ENCODE measurements at places on chromosomes 13 and 19.
A peak's percentile ranks its signal among the peaks of the same experiment; 100 is the strongest.

DNA sequence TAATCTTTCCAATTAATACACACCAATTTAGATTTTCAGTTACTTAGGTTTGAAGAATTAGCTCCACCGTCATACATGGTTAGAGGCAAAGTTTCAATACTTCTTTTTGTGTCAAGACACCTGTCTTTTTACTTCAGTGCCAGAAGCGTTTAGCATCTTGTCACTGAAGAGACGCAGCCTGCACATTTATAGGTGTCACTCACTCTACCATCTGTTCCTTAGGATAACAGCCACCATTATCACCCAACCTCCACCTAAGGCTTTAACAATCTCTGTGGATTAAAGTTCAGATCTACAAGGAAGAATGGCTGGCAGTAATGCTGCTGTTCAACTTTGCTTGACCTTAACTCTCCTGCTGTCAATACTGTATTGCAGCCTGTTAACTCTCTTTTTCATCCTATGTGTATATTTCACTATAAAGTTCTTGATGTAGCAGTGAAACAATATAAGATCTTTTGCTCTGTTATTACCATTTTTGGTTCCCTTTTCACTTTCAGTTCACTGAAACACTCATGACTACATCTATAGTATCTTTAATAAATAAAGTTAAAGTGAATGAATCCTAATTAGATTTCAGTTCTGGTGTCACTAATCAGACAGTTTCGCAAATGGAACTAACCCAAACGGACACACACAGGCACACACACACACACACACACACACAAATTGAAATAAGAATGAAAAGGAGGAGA, 435.6 kb downstream of the PCDH9 start:
- DNase-seq: peak; percentile 82

DNA sequence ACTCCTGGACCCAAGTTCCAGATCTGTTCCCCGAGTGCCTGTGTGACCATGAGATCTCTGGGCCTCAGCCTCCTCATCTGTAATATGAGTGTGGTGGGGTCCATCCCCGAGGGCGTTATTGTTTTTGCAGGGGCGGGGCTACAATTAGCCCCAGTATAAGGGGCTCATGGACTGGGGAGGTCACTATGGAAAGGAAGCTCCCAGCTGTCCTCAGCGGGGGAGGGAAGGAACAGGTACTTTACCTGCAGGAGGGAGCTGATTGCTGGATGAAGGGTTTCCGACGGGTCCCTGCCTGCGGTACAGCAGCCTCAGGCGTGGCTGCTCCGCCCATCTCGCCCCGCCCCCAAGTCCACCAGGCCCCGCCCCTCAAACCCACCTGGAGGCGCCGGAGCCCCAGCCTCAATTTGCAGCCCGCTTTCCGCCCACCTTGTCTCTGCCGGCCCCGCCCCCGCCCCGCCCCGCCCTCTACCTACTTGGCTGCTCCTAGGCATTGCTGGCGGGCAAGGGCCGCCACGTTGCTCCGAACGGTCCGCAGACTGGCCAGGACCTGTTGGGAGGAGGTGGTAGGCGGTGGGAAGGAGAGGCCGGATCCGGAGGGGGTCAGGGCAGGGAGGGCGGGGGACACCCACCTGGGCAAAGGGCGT, 5.5 kb downstream of the PDE4C start:
- DNase-seq: no peak

DNA sequence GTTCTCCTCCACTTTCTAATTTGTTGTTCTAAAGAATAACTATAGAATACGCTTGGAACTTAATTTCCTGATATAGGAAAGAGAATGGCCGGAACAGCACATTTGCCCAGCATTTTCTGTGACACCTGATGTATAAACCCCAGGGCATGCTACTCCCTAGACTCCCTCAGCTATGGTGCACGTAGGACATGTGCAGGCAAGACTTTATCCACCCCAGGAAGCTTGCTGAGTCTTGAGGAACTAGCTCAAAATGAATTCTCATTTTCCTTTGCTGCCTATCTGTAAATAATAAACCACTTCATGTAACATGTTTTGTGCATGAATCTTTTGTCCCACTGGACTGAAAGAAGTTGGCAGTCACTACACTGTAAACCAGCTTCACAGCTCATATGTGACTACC, 535.8 kb upstream of the SLITRK1 start:
- DNase-seq: no peak

DNA sequence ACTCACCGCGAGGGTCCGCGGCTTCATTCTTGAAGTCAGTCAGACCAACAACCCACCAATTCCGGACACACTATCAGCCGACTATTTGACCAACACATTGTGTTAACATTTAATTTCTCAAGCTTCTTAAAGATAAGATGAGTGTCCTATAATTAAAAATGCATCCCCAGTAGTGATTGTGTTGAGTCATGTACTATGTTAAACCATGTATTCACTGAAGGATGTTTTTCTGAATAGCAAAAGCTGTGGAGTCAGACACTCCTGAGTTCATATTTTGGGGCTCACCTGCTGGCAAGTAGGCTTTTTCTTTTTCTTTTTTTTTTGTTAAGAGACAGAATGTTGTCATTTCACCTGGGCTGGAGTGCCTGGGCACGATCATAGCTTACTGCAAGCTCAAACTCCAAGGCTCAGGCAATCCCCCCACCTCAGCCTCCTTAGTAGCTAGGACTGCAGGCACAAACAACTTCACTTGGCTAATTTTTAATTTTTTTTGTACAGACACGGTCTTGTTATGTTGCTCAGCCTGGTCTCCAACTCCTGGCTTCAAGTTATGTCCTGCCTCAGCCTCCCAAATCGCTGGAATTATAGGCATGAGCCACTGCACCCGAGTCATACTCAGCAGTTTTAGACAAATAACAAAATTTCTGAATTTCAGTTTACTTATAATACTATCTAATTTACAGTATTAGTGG, 606.9 kb downstream of the PCDH9 start:
- DNase-seq: no peak

- no peak for DNase-seq
These were observed 410.7 kb downstream of the MZT1 start for GRCh38 chr13:72316716-72317115.

- DNase-seq: no peak
These were observed 23.8 kb upstream of the VSTM2B start for GRCh38 chr19:29501816-29502580.

DNA sequence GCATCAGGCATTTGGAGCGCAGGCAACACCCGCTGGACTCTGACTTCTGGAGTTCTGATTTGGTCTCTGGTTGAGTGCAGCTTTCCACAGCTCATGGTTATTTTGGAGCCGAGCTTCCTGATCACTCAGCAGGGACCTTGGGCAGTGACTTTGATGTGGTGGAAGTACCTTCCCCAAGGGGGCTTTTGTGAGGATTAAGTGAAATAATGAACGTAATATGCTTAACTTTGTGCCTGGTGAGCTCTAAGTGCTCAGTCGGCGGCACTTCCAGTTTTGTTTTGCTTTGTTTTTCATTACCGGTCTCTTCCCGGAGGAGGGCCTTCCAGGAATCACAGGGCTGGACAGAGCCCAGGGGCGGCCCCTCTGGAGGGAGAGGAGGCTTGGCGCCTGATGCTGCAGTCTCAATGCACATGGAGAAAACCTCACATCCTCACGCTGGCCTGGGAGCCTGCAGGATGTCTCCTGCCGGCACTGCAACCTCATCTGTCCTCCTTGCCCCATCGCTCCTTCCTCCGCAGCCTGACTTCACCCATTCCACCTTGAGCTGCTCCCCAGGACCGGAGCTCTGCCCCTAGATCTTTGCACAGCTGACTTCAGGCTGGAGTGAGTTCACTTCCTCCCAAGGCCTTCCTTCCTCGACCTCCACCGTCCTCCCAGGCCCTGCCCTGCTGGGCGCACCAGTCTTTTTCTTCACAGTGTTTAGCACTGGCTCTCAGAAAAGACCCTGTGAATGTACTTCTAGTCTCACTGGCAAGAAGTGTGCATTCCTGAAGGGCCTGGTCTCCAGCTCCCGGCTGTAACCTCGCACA, 1.5 kb downstream of the PLEKHF1 start:
- DNase-seq: no peak

DNA sequence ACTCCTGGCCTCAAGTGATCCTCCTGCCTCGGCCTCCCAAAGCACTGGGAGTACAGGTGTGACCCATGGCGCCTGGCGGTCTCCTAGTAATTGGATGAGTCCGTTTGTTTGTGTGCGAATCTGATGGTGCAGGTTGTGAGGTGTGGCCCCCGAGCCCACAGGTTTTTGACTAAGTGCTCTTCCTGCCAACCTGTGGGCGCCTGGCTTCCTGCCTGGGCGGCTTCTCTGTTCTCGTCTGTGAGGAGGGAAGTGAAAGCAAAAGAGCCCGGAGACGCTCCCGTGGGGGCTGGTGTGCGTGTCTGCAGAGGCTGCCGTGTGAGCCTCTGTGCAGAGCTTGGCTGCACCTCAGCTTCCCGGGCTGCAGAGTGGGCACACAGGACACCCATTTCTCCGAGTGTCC, 10.0 kb downstream of the ARHGAP45 start:
- no peak for DNase-seq

DNA sequence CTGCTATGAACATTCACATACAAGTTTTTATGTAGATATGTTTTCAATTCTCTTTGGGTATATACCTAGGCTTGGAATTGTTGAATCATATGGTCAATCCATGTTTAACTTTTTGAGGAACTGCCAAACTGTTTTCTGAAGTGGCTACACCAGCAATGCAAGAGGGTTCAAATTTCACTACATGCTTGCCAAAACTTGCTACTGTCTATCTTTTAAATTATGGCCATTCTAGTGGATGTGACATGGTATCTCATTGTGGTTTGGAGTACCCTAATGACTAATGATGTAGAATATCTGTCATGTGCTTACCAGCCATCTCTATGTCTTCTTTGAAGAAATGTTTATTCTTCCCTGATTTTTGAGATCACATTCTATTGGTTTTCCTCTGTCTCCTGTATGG, 860.3 kb downstream of the DIAPH3 start:
- DNase-seq: no peak

GRCh38 chr13:74253161-74253560, 119.0 kb upstream of the KLF12 start:
- DNase-seq: no peak

GRCh38 chr19:49790866-49791265, 22.2 kb downstream of the FUZ start:
- DNase-seq: no peak

DNA sequence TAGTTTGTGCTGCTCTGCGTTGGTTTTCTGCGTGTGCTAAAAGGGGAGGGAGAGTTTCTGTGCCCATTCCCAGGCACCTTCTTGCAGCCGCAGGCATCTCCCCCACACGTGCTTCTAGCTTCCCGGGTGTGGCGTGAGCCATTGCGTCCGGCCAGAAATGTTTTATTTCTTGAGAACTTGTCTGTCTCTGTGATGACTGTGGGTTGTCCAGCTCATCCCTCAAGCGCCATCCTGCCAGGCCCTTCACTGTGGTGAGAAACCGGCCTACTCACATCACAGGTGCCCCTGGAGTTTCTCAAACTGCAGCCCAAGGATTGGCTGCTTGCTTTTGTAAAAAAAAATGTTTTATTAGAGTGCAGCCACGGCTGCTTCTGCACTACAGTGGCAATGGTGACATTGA, 24.2 kb downstream of the EPN1 start:
- no peak for DNase-seq

GRCh38 chr13:106533943-106534638, 1.4 kb downstream of the EFNB2 start:
- DNase-seq: peak; percentile 45

- peak; percentile 75 for DNase-seq
These were observed 958 bp downstream of the CA11 start for GRCh38 chr19:48644839-48645619.

DNA sequence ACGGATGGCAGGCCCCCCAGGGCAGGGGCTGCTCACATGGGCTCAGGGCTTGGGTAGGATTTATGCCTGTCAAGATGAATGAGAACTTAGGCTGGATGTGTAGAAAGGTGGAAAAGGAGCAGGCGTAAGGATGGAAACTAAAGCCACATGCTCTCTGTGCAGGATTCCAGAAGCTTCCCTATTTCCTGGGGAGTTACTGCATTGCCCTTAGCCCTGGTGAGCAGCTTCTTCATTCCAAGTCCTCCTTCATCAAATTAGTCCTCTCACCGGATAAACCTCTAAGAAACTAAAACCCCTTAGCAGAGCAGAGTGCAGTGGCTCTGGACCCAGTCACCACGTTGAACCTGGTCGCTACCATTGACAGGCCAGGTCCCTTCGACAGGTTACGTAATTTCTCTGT, 7.4 kb downstream of the ATP12A start:
- DNase-seq: no peak

DNA sequence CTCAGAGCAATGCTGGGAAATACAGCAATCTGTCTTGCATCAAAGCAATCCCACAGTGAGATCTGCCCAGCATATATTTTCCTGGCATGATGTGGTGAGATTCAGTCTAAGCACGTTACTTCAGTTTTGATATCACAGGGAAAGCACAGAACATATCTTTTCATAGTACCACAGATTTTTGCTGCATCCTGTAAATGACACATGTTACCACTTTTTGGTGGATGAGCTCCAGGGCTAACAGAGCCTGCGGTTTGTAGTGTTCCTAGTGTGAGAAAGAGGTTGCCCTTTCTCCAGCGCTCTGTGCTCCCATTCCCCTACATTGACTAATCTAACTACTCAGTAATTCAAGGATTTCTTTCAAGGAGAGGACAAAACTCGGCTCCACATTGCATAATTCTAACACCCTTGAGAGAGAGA, 409.0 kb downstream of the GPC6 start:
- DNase-seq: no peak

DNA sequence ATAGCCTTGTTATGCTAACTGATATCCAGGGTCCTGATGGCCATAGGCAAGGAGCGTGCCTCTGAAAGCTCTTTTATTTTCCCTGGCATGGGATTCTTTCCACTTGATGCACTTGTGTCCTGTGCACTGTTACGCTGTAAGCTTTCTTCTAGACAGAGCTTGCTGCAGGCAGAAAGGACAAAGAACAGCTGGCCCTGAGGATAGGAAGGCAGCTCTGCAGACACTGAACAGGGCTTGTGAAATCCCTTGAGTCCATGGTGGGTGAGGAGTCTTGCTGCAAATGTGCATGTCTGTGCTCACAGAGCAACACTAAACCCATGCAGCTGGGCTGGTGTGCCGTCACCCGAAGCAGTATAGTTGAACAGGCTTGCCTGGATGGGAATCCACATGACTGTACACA, 126.6 kb downstream of the AKAP11 start:
- peak; percentile 37 for DNase-seq

DNA sequence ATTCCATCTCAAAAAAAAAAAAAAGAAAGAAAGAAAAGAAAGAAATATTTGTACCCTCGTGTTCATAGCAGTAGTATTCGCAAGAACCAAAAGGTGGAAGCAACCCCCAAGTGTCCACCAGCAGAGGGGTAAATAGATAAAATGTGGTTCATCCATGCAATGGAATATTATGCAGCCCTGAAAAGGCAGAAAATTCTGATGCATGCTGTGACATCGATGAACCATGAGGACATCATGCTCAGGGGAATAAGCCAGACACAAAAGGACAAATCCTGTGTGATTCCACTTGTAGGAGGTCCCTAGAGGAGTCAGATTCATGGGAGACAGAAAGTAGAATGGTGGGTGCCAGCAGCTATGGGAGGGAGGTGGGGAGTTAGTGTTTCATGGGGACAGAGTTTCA, 6.4 kb upstream of the LRRC8E start:
- DNase-seq: no peak
